ENCODE measurements at places on chromosomes 5 and 9. TPM values are rescaled to one million over a fixed set of nuclear protein-coding genes. Genes with fewer than 3 reads are reported as not detected.

DNA sequence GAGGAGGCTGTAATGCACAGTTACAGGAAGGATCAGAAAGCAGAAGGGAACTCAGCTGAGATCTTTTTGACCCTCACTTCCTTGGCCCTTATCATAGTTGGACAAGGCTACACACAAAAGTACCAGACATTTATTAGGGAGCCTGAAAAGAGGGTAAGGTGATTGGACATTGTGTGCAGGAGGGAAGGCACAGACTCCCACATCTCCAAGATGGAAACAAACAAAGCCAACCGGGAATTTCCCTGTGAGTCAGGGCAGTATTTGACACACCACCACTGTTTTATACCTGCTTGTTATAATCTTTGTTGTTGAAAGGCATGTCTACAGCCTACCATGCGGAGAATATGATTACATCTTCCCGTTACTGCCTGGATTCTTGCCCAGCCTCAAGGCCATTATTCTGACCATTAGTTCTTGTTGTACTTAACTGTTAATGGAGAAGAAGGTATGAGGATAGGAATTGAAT lies 3.0 kb upstream of the CCNG1 start:
- H3K4me3 ChIP-seq: no peak overlapping the region
- no peak overlapping the region for H3K27ac ChIP-seq
- peaks cover 27% of the 10 kb centered on the region for H3K4me1 ChIP-seq
- DNase-seq: no peak
- peaks cover 16% of the 10 kb centered on the region for H3K27me3 ChIP-seq
- H3K36me3 ChIP-seq: peaks cover 9% of the 10 kb centered on the region

DNA sequence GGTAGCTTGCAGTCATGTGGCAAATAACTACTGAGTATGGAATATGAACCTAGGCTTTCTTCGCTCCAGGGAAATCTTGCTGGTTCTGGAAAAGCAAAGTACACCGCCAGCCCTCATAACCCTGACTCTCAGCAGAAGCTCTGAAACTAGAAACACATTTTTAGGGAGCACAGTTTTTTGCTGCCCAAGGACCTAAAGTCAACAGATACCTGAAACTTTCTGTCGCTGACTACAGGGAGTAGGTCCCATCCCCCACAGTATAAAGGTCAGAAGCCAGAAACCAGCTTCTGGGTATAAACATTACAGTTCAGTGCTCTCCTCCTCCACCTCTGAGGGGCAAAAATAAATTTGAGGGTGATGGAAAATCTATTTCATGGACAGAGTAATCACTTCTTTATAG lies 3.0 kb downstream of the ATOX1 start:
- peaks cover 16% of the 10 kb centered on the region for H3K36me3 ChIP-seq
- peaks cover 40% of the 10 kb centered on the region for H3K4me1 ChIP-seq
- no peak for DNase-seq
- no peaks in the 10 kb centered on the region for H3K27me3 ChIP-seq
- no peak overlapping the region for H3K4me3 ChIP-seq

GRCh38 chr9:3730511-3730922 lies 204.7 kb upstream of the RFX3 start:
- no peaks in the 10 kb centered on the region for H3K27me3 ChIP-seq
- peaks cover 16% of the 10 kb centered on the region for H3K4me1 ChIP-seq
- DNase-seq: no peak
- no peak overlapping the region for H3K4me3 ChIP-seq
- no peak overlapping the region for H3K27ac ChIP-seq

GRCh38 chr5:156715287-156715686 lies 134.8 kb upstream of the PPP1R2B start:
- peaks cover 11% of the 10 kb centered on the region for H3K27me3 ChIP-seq
- no peaks in the 10 kb centered on the region for H3K4me1 ChIP-seq
- H3K4me3 ChIP-seq: no peak overlapping the region
- no peak overlapping the region for H3K27ac ChIP-seq
- DNase-seq: no peak
- H3K36me3 ChIP-seq: no peaks in the 10 kb centered on the region

GRCh38 chr9:133767625-133768024 lies 29.5 kb upstream of the SARDH start:
- H3K36me3 ChIP-seq: no peaks in the 10 kb centered on the region
- no peaks in the 10 kb centered on the region for H3K4me1 ChIP-seq
- no peak overlapping the region for H3K4me3 ChIP-seq
- no peak overlapping the region for H3K27ac ChIP-seq
- H3K27me3 ChIP-seq: no peaks in the 10 kb centered on the region

The PCDHA11 gene
- total RNA-seq: not detected

The GHR gene
- total RNA-seq: not detected

The LCN9 gene
- not detected for total RNA-seq

The LRRC19 gene
- not detected for total RNA-seq

The SVEP1 gene
- not detected for total RNA-seq

Data from activated CD4-positive, alpha-beta T cell treated with anti-CD3 and anti-CD28 coated beads, Interleukin-2, amount 10 ng/mL, durations not matched to agents 7 days and 5 days (primary cell).